Globus pallidus (tissue), 1 donor: ENCODE measurements at places on chromosomes 3 and 15.

DNA sequence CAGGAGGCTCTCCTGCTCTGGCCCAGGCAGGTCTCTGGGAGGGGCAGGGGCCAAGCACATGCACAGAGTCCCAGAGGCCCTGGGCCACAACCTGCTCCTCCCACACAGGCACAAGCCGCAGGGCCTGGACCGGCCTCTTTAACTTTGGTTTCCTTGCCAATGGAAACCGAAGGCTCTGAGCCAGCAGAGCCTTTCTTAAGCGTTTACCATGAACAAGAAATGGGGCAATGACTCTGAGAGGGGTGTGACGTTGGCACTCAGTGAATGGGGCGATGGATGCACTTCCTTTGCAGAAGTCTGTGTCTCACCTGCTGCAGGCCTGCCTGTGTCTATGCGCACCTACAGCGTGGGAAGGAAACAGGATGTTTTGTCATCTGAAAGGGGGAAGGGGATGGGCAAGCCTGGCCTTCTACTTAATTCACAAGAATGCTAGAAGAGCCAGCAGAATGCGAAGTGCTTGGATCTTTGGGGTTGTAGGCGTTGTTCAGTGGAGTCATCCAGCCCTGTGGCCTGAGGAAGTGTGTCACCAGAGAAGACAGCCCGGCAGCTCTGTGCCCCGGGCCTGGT, 41.8 kb downstream of the IFT122 start:
- DNase-seq, result no peak

GRCh38 chr15:67064607-67065530, 533 bp upstream of the SMAD3 start:
- DNase-seq, result no peak

- no peak for DNase-seq
These were observed 18.1 kb upstream of the VWA5B2 start for GRCh38 chr3:184211297-184211696.

DNA sequence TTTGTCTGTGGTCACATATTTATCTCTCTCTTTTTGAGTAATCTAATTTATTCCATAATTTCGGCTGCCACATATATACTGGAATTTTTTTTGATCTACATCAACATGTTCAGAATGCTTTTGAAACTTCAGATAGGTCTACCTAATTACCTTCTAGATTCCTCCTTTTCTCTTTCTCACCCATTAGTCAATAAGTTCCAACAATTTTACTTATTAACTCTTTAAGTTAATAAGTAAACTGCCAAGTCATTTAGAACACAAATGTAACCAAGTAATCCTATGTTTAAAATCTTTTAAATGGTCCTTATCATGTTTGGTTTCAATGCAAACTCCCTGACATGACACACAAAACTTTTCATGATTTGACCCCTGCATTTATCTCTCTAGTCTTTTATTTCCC, 410.5 kb downstream of the UNC13C start:
- DNase-seq, result no peak

- no peak for DNase-seq
These were observed 6.8 kb upstream of the ZNF280D start for GRCh38 chr15:56739964-56740640.

GRCh38 chr3:17322106-17322793, 420.2 kb downstream of the TBC1D5 start:
- DNase-seq, result no peak

- DNase-seq, result no peak
These were observed 71.6 kb upstream of the ACP3 start for GRCh38 chr3:132245552-132246142.

DNA sequence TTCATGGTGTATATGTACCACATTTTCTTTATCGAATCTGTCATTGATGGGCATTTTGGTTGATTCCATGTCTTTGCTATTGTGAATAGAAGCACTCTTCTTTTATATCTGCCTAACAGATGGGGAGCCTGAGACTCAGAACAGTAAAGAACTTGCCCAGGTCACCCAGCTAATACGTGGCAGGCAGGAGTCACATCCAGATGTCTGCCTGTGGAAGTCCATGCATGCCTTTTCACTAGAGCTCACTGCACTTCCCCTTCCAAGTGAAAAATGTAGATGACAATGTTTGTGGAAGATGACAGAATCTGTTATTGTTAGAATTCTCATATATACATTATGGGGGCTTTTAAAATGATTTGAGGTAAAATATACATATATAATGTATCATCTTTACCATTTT, 165.0 kb downstream of the PDZRN3 start:
- no peak for DNase-seq

DNA sequence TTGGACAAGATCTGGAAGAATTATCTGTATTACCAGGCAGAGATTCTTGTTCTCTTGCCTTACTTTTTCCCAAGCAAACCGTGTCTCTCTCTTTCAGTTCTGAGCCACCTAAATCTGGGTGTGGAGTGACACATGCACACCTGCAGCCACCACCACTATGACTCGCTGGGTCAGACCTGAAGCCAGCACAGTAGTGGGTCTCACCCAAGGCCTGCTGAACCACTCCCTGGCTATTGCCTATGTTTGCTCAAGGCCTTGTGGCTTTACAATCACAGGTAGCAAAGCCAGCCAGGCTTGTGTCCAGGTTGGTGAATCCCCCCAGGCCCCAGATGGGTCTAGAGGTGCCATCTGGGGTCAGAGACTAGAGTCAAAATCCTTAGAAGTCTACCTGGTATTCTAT, 28.7 kb upstream of the COPB2 start:
- no peak for DNase-seq

DNA sequence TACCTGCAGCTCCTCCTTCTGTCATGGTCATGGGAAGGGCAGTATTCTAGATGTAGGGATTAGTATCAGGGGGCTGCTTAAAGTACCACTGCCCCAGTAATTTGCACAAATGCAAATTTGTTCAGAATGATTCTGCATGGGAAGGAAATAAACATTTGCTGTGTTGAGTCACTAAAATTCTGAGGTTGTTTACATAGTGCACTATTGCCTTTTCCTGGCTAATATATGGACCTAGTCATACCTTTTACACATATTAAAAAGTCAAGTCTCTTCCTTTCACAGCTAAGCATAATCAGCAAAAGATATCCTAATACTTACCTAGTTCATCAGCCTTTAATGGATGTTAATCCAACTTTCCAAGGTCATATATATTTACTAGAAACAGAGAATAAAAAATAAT, 746.4 kb upstream of the NR2F2 start:
- no peak for DNase-seq

GRCh38 chr3:175914785-175915184, 1055.7 kb downstream of the NAALADL2 start:
- no peak for DNase-seq
